ENCODE measurements at places on chromosomes 3 and 15. TPM values are rescaled to one million over a fixed set of nuclear protein-coding genes. Genes with fewer than 3 reads are reported as not detected.

DNA sequence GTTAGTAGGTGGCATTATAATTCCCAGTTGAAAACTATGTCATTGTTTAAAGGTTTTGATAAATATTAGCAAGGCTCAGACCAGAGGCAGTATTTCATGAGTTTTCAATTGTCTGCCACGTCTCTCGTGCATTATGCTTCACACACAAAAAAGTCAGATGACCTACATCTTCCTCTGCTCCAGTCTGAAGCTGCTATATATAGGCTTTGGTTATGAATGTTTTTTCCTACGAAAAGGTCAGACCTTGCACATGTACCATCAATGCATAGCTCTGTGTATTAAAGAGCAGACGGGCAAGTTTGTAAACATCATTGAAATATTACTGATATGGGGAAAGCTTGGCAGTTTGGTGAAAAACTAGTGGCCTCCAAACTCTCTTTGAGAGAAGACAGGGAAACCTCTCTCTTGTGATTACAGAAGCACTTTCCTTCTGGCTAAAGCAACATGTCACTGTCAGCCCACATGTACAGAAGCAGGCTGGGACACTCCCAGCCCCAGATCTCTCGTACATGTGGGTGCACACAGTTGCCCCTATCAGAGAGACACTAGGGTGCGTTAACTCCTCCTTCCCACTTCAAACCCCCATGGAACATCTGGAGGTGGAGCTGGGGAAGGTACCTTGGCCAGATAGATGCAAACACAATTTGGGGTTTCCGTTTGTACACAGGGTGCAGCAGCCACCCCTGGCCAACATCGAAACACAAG, 184.0 kb upstream of the BCL6 start:
- no peak for DNase-seq

DNA sequence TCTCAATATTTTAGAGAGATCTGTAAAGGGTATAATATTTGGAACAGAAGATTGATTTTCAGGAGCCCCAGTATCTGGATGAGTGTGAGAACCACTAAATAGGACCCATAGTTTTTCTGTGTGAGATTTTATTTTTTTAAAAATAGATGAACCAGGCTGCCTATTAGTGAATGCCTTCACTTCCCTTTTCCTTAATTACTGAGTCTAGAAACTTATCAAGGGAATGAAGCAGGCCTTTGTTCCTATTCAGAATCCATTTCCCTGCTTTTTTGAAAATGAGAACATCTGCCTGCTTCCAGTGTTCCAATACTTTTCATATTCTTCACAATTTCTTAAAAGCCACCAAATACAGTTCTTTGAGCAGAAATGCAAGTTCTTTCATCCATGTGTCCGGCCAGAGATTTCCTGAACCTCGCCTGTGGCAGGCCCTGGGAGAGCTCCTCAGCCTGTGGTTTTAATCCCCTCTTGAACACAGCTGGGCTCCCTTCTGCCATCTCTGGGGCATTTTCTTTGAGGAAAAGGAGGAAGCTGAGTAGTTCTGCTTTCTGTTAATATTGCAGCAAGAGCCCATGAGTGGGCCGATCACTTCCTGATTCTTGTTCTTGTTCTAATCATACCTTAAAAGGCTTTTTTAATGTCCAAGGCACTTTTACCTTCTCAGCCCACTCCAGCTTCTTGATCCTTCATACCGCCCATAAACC, 4.7 kb downstream of the EHD4 start:
- DNase-seq: no peak

DNA sequence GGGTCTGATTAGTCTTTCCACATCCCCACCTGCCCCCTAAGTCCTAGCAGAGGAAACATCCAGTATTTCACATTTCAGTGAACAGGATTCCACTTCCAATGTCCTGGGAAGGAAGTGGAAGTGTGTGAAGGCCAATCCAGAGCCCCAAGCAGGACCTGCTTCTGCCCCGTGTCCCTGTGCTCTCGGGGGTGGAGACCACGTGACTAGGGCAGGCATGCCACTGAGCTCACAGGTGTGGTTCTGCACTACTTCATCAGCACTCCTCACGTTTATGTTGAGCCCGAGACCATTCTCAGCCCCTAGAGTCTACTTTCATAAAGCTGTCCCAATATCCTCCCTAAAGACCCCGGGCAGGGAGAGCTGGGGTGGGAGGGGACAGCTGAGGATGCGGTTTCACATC, 84.3 kb downstream of the RAB11A start:
- DNase-seq: no peak

GRCh38 chr3:184842433-184842832, 30.5 kb downstream of the VPS8 start:
- DNase-seq: no peak

DNA sequence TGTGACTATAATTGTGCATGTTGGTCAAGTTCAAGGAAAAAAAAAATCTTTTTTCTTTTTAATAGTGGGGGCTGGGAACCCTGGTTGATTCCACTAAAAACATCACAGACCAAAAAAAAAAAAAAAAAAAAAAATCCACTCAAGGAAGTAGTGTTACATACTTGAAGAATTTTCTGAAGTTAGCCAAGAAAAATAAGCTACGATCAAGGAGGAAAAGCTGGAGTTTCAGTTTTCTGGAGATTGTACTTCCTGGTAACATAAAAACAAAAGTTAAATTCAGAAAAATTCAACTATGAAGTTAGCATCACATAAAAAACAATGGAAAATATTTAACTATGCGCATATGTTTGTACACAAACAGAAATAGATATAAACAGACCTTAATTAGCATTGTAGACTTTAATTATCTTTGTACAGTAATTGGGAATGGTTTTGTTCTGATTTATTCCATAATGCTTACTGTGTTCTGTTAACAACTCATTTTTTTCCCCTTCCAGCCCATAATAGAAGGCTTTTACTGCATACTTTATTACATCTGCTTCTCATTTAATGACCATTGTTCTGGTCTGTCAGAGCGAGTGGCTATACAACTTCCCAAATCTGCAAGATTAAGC, 194.3 kb downstream of the RORA start:
- DNase-seq: no peak

- DNase-seq: no peak
Measured at GRCh38 chr3:54710954-54711353, 216.9 kb downstream of the LRTM1 start.

- DNase-seq: no peak
Measured at GRCh38 chr3:122943828-122944190, 83.8 kb downstream of the SEMA5B start.

DNA sequence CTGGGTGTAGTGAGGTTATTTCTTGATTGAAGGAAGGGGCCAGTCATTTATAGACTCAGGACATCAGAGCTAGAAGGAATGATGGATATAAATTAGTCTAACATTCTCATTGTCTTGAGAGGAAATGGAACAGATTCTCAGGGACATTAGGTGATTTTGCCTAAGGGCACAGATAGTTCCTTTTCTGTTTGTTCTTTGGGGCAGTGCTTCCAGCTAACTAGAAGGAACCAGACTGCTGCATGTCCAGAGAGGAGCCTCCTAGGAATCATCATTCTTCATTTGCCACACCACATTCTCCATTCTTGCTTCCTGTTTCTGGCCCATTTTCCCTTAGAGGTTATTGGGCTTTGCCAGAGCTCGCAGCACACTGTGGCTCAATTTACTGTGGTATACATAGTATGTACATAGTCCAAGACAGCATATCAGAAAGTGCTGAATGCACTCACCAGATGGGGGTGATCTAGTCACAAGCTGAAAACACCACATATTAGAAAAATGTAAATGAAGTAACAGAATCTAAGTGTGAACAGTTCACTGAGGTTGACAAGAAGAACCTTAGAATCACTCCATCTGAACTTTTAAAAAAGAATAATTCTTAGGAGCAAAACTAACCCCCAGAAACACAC, 62.7 kb upstream of the MYZAP start:
- DNase-seq: no peak

- DNase-seq: peak; percentile 5
Measured at GRCh38 chr15:73082812-73083211, 30.5 kb downstream of the NEO1 start.

DNA sequence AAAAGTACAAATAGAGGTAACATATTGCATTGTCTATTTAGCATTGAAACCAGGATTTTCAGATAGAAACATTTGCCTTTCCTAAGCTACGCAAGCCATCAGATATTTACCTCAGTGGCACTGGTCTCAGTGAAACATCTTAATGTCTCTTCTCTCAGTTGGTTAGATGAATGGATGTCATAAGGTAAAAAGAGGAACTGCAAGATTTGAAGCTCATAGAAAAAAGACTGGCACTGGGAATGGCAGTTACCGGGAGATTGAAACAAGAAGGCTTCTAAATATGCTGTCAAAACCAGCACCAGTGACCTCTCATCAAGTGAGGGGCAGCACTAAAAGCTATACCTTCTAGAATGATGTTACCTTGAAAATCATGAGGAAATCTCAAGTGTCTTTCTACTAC, 486.4 kb downstream of the FHIT start:
- DNase-seq: no peak

- no peak for DNase-seq
Measured at GRCh38 chr3:78610462-78611125, 1157.2 kb downstream of the ROBO1 start.

- no peak for DNase-seq
Measured at GRCh38 chr15:85408270-85408746, 27.9 kb downstream of the AKAP13 start.

GRCh38 chr3:7504886-7505775, 644.2 kb downstream of the GRM7 start:
- DNase-seq: peak; percentile 70

The MYRIP gene
- not detected for polyA plus RNA-seq

The KLHL40 gene
- not detected for polyA plus RNA-seq

The CNTN3 gene
- 4.1 TPM for polyA plus RNA-seq

The CADM2 gene
- 3.9 TPM for polyA plus RNA-seq

Data from hepatocyte (in vitro differentiated cells).